ENCODE measurements at places on chromosomes 7 and 10. TPM values are rescaled to one million over a fixed set of nuclear protein-coding genes. Genes with fewer than 3 reads are reported as not detected.

NPFFR1 gene
- total RNA-seq: 0.63 TPM

SPOCK2 gene
- 52.8 TPM for total RNA-seq

UCN3 gene
- not detected for total RNA-seq

PRKCQ gene
- 11.8 TPM for total RNA-seq

CDH23 gene
- total RNA-seq: 19.9 TPM

SLC26A4 gene
- 0.09 TPM for total RNA-seq

GNGT1 gene
- not detected for total RNA-seq

CTAGE6 gene
- total RNA-seq: not detected

TMEM225B gene
- total RNA-seq: not detected

CYP2W1 gene
- total RNA-seq: 0.51 TPM

GIMAP7 gene
- total RNA-seq: 95.7 TPM

RBP4 gene
- not detected for total RNA-seq
